Activated naive CD4-positive, alpha-beta T cell treated with anti-CD3 and anti-CD28 coated beads, Interleukin-2, amount 10 ng/mL, durations not matched to agents 7 days and 5 days (primary cell): ENCODE measurements at places on chromosomes 3 and 15.

DNA sequence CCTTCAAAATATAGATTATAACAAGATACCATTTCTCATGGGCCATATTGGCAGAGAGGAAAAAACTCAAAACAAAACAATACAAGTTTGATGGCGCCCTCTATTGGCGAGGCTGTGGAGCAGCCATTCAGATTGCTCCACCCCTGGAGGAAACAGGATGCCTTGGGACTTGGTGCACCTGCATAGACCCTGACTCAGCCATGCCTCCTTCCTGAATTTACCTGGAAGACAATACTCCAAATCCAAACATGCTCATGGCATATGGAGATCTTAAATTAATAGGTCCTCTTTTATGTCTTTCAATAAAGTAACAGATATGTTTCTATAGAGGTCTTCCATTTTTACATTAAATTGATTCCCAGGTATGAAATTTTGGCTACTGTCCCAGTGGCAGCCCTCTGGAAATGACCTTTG, 90.0 kb downstream of the APBA2 start:
- peak; percentile 81 for DNase-seq

DNA sequence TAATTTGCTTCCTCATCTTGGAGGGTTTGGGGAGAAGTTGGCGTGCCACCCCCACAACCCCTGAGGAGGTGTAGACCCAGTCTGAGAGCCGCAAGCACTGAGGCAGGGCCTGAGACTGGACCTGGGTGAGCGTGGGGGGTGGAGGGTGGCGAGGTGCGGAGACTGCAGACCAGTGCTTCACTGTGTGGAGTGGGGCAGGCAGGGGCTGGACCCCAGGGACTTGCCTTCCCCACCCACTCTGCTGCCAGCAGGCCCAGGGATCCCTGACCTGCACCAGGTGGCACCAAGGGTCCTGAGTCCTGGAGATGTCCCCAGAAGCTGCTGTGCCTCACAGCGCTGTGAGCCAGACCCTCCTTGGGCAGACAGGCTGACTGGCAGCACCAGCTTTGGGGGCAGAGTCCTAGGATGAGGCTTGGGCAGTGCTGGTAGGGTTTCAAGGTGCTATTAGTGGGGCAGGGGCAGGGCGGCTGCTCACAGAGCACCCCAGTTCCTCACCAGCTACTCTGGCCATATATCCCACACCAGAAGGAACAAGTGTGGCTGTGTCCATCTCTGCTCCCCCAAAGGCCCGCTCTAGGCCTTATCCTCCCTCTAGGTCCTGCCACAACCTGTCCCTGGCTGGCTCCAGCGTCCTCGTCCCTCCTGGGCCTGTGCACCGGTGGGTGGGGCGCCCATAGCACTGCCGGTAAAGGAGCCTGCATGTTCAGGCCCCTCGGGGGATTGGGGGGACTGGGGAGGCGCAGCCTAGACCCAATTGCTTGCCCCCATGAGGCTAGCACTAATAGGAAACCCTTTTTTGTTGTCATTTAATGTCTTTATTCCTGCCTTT, 11.8 kb downstream of the ZBTB47 start:
- no peak for DNase-seq

DNA sequence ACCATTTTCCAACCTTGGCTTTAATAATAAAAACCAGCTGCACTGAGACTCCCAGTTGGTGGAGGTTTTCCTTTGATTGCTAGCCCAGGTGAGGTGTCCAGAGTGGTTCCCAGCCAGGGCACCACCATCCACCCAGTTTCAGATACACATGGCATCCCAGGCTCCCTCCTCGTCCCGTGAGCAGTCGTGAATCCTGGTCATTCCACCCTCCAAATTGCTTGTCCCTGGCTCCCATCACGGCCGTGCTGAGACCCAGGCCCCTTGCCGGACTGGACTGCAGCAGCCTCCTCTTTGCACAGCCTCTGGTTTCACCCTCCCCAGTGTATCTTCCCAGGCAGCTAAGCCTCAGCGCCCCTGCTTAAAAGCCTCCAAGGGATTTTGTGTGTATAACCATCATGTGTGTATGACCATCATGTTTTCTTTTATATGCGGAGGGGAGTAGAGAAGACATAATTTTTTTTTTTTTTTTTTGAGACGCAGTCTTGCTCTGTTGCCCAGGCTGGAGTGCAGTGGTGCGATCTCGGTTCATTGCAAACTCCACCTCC, 106.3 kb downstream of the ETFA start:
- no peak for DNase-seq

DNA sequence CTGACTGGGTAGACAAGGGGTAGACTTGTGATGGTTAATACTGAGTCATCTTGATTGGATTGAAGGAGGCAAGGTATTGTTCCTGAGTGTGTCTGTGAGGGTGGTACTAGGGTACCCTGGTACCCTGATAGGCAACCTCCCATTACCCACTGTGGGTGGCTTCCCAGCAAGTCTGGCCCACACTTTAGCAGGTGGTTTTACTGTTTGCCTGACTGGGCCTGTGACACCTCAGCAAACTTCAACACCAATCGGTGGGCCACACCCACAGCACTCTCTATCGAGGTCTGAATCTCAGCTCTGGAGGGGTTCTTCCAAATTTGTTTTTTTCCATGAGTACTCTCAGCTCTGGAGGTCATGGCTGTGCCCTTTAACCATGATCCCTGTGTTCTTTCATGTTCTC, 24.6 kb upstream of the SH3GL3 start:
- DNase-seq = no peak

DNA sequence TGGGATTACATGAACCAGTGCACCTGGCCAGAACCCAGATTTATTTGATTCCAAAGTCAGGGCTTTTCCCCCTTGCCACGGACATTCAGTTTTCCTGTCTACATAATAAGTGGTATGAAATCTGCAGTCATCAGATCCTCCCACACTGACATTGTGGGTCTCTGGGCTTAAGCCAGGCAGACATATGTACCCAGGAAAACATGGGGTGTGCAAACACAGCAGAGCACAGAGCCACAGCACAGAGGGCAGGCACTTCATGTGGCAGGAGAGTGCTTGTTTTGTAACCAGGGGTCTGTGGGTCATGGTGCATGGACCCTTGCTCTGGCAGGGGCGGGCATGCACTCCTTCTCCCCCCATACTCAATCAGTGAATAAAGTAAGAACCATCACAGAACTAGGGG, 6.1 kb upstream of the ABTB1 start:
- no peak for DNase-seq

DNA sequence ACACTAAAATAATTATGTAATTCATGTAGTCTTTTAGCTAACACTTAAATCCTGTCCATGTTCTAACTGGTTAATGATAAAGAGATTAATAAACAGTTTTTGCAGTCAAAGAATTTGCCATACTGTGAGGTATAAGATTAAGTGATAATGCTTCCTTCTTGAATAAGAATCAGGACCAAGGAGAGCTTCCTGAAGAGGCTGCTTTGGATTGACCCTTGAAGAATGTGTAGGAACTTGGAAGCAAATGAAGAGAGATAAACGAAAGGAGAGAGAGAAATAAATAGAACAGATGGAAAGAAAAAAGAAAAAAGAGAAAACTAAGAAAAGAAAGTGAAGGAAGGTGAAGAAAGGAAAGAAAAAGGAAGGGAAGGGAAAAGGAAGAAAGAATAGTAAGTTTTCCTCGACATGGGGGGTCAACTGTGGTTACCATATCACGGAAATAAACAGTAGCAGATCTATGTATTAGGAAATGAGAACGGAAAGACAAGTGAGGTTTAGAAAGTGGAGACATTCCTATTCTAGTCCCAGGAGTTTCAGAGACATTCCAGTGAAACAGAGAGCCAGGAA, 539.8 kb downstream of the FGF12 start:
- DNase-seq = no peak

- DNase-seq = no peak
Measured at GRCh38 chr15:39699516-39700374, 82.9 kb downstream of the FSIP1 start.

GRCh38 chr15:39211108-39211979, 369.5 kb upstream of the THBS1 start:
- DNase-seq = no peak

DNA sequence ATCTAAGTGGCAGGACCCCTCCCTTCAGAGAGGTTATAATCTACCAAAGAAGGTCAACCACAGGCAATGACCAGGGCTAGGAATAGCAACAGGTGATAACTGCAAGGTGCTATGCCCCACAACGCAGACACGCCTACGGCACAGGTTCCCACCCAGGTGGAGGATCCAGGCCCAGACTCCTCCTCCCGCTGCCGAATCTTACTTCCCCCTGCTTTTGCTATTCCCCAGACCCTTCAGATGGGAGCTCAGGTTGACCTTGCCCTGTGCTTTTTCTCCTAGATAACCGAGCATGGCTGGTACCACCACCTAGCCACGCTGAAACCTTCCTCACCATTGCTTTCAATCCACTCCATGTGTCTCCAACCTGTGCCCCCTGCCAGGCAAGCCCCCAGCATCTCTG, 142.2 kb upstream of the IGF1R start:
- DNase-seq = no peak

DNA sequence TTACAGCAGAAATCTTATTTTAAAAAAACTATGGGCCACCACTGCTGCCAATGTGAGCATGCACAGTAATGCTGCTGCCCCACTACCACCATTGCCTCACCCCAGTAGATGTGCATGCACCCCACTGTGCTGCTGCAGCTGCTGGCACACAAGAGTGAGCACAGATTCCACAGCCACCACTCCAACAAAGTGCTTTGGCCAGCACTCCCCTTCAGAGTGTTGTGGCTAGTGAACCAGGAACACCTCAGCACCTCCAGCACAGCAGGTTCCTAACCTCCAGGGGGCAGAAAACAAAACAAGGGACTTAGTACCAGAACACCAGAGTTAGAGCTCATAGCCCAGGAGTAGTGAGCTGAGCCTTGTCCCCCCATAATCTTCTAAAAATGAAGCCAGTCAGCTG, 629.6 kb downstream of the PYDC2 start:
- no peak for DNase-seq

DNA sequence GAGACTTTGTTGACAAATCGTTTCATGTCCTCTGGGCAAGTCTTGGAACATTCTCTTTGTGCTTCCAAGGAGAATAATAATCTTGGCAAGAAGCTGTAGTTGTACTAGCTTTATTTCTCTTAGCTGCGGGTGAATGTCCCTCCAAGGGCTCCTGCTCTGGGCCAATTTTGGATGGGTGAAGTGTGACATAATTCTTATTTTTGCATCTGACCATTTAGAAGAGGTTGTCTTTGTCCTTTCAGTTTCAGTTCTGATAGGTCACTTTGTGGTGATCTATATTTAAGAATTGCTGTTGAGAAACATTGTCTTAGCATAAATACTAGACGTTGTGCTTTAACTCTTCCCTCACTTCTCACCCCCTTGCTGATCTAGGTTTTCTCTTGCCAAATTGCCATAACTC, 164.8 kb upstream of the RORA start:
- DNase-seq = no peak
